ENCODE measurements at places on chromosomes 3 and 15.

- no peak for DNase-seq
Measured at GRCh38 chr3:108319428-108320082, 23.2 kb downstream of the HHLA2 start.

- no peak for DNase-seq
Measured at GRCh38 chr3:184429786-184430185, 49.9 kb downstream of the CHRD start.

- DNase-seq, result no peak
Measured at GRCh38 chr3:12675115-12675810, 11.3 kb upstream of the RAF1 start.

DNA sequence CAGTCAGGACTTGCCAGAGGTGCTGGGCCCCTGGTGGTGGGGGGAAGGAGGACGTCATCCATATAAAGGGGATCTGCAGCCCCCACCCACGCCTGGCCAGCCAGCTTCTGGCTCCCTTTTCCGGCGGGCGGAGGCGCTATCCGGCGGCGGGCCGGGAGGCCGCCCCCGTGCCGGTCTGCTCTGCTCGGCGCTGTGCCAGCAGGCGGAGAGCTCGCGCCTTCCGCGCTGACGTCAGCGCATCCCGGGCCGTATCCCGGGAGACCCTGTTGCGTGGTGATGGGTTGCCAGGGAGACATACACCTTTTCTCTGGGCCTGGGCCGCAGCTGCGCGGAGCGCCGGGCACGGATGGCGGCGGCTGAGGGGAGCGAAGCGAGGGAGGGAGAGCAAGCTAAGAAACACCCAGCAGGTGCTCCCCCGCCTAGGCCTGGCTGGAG lies 1.1 kb downstream of the FAM131A start:
- DNase-seq, result peak; percentile 80

GRCh38 chr3:43248185-43248583 lies 38.2 kb upstream of the SNRK start:
- peak; percentile 15 for DNase-seq

GRCh38 chr3:110995461-110996231 lies 76.0 kb upstream of the NECTIN3 start:
- no peak for DNase-seq

GRCh38 chr15:79218588-79219200 lies 63.8 kb upstream of the ANKRD34C start:
- DNase-seq, result no peak

- no peak for DNase-seq
Measured at GRCh38 chr3:12456441-12456840, 27.8 kb upstream of the TSEN2 start.

- DNase-seq, result no peak
Measured at GRCh38 chr15:100653608-100654007, 51.2 kb downstream of the ASB7 start.

GRCh38 chr3:171563298-171563697 lies 103.1 kb upstream of the TNIK start:
- DNase-seq, result no peak

GRCh38 chr3:36648241-36649034 lies 115.9 kb downstream of the DCLK3 start:
- DNase-seq, result no peak

- DNase-seq, result no peak
Measured at GRCh38 chr3:14839236-14839635, 20.5 kb downstream of the FGD5 start.

DNA sequence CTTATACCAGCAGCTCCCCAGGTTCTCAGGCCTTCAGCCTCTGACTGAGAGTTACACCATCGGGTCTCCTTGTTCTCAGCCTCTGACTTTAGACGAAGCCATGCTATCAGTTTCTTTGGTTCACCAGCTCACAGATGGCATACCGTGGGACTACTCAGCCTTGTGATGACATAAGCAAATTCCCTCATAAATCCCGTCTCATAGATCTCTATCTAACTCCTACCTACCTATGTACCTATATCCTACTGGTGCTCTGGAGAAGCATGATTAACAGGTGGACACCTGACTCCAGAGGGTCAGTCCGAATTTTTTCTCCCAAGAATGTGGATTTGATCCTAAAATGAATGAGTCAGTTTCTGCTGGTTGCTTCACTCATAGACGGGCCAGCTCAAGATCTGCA lies 59.1 kb upstream of the CDV3 start:
- DNase-seq, result no peak

DNA sequence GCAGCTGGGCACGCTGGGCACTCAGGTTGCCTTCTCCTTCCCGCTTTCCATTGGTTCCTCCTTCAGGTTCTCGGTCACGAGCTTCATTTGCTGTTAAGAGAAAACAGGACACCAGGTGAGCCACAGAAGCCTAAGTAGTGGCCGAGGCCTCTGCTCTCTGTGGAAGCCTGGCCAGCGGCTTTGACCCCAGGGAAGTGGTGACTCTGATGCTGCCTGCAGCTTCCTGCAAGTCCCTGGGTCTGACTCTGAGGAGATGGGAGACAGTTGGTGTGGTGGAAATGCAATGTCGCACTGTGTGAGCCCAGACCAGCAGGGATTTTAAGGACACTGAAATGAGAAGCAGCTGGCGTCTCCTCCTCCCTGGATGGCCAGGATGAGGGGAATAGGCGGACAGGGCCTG lies 80.5 kb downstream of the SNRK start:
- no peak for DNase-seq

DNA sequence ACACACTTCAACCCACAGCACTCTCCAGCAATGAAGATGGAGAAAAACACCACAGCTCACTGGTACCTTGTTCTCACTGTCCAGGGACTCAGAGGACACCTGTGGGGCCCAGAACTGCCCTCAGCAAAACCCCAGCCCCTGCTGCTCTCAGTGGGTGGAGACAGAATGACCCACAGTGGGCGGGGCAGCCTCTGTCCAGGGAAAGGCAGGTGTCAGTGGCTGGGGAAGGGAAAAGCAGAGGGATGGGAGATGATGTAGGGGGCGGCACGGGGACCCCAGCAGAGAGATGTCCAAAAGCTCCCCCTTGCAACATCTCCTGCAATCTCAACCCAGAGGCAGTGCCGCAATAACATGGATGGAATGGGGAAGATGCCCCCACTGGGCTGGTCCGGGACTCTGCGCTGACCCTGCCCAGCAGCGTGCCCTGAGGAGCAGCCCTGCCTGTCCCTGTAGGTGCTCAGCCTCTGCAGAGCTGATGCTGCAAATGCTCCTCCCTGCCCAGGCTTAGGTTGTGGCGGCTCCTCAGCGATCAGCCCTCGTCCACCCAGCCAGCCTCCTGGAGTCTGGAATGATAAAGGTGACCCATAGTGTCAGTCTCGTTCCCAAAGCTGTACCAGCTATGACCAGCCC lies 193.9 kb downstream of the XXYLT1 start:
- DNase-seq, result no peak

DNA sequence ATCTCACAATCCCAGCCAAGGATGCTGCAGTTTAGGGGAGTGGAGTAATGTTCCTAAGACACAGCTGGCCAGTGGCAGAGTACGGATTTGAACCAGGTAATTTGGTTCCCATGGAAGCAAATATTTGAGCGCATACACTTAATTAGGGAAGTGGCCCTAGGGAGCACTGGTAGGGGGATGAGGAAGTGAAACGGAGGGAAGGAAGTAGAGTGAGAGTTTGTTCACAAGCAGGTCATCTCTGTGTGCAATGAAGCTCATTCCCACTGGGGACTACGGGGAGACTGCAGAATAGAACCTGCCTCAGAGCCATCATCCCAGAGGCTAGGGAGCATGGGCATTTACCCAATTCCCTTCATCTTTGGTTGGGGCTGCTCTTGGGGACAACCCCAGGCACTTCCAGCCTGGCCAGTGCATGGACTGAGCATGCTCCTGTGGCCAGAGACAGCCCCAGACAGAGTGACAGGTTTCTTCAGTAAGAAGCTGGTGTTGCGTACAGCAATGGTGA lies 317.2 kb upstream of the PROK2 start:
- no peak for DNase-seq

GRCh38 chr3:123290107-123290930 lies 88.6 kb downstream of the SEC22A start:
- no peak for DNase-seq

- DNase-seq, result no peak
Measured at GRCh38 chr3:143567823-143568222, 280.4 kb downstream of the SLC9A9 start.

GRCh38 chr15:98900356-98900755 lies 107.2 kb downstream of the PGPEP1L start:
- no peak for DNase-seq

DNA sequence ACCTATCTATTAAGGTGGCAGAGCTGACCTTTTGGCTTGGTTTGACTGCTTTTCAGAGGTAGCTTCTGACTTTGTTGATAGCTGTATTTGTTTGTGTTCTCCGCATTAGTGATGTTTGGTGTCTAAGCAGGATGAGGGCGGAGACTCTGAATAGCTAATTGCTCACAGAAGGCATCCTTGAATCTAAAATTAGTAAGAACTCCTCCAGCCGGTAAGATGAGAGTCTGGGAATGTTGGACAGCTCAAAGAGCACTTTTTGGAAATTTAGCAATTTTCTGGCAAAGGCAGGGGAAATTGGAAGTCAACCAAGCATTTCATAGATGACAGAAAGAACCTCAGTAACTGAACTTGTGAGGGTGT lies 174.1 kb downstream of the KLHL25 start:
- no peak for DNase-seq

GRCh38 chr3:72533591-72534473 lies 314.4 kb downstream of the SHQ1 start:
- DNase-seq, result no peak

GRCh38 chr15:75811626-75812025 lies 31.6 kb upstream of the UBE2Q2 start:
- no peak for DNase-seq

- no peak for DNase-seq
Measured at GRCh38 chr3:115706311-115706829, 83.1 kb downstream of the GAP43 start.

- no peak for DNase-seq
Measured at GRCh38 chr3:133915685-133916658, 20.3 kb upstream of the RAB6B start.

DNA sequence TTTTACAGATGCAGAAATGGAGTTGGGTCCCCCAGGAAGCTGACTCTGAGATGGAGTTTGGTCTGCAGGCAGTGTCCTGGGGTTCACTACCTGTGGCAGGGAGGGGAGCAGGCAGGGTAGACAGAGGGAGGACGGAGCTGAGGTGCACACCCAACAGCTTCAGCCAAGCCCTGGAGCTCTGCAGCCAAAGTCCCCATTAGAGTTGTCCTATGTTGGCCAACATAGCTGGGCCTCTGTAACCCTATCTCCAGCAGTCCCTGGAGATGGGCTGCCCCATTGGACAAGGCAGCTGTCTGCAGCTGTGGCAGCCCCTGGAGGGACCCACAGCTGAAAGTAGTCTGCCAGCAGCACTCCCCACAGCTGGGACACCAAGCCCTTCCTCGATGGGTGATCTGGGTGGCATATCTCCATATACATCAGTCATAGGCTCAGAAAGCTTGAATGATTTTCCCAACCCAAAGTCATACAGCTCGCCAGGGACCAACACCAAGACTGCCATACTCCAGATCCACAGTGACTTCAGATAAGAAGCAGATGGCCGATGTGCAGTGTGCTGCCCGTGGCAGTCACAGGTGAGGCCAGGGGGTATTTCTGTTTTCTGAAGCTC lies 31.9 kb downstream of the STARD5 start:
- no peak for DNase-seq

DNA sequence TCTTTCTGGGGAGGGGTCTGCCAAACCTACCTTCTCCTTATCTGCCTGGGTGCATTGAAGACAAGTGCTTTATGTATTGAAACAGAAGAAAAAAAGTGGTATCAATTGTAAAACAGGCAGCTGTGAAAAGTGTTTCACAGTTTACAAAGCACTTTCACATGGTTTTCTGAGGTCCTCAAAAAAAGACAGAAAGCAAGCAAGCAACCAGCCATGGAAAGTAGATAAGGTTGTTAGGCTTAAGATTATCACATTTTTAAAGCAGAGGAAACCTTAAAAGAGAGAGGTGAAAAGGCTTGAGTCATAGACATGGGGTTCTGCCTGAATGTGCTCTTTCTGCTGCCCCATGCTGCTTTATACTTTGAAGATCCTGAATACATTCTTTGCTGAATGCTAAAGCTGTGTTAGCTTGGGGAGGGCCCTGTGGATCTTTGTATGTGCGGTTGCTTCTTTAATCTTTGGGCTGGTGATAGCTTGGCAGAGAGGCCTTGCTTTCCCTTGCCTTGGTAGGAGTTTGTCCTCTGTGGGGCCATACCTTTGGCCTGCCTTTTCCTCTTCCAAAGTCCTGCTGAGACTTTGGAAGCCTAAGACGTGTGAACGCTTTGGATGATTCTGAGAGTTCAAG lies 2.6 kb downstream of the SMAD3 start:
- no peak for DNase-seq
